ENCODE measurements at places on chromosomes 5 and 9. TPM values are rescaled to one million over a fixed set of nuclear protein-coding genes. Genes with fewer than 3 reads are reported as not detected.

- no peak for DNase-seq
These were observed 27.4 kb downstream of the SRD5A1 start for GRCh38 chr5:6660688-6661087.

- DNase-seq: no peak
These were observed 258.9 kb downstream of the TAF11L14 start for GRCh38 chr5:17893026-17893635.

GRCh38 chr9:72297516-72297915 is 67.5 kb downstream of the ZFAND5 start:
- no peak for DNase-seq

DNA sequence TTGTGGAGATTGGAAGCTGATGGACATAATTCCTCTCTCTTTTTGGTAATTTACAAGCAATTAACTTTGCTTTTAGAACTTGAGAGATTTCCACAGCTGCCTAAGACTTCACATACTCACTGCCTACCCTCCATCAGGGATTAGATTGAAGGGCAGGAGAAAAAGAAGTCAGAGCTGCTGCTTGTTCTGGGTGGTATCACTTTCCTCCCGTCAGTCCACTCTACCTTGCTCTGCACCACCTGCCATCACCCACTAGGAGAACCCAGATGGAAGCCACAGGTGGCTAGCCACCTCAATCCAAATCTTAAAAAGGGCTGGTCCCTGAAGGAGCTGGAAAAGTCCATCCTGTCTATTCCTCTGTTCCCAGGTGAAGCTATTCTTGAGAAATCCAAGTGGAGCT is 10.5 kb downstream of the IRF1 start:
- DNase-seq: no peak

Gene FBP2
- total RNA-seq: not detected

GRCh38 chr9:100208673-100209072 is 109.6 kb downstream of the INVS start:
- no peak for DNase-seq

- no peak for DNase-seq
These were observed 9.0 kb upstream of the SUSD3 start for GRCh38 chr9:93049491-93049890.

DNA sequence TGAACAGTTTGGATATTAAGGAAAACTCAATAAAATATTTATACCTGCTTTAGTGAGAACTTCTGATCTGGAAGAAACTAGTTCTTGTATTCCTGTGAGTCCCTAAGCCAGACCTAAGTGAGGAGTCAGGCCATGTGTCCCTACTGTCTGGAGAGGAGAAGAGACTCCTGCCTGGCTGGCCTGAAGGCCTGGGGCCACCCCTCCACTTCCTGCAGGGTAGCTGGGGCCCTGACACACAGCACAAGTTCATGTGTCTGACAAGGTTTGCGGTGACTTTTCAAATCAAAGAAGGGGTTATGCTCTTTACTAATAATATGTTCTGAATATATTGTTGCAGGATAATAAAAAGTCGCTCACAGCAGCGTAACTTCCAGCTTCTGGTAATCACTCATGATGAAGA is 16.1 kb upstream of the IL13 start:
- no peak for DNase-seq

Gene TERT
- total RNA-seq: not detected

DNA sequence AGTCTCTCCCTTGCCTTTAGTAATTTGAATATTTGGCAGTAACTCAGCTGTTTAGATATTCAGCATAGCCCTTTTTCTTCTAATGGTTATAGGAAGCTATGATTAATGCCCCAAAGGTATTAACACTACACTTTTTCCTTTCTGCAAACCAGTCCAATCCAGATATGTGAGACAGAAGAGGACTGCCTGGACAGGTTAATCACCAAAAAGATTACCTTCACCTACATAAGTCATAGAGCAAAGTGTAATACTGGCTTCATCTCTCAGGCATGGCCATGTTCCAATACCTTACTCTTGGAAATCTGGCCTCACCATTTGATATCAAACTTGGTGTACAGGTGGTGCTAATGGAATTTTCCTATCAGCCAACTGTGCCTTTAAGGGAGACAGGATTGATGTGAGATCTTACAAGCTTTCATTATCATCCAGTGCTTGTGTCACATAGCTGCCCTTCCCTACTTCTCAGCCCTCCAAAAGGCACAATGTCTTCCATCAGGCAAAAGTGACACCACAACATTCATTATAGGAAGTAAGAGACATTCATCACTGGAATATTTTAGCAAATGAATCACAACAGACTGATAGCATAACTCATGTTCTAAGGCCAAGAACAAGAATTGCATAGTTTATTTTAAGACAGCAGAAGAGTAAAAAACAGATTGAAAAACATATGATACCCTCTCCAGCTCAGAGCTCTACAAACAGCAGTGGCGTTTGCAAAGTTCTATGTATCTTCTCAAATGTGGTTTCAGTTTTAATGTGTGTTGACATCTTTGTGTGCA is 91.2 kb upstream of the PAM start:
- DNase-seq: peak; percentile 23

- DNase-seq: no peak
These were observed 12.9 kb upstream of the RHOBTB3 start for GRCh38 chr5:95718203-95718602.

DNA sequence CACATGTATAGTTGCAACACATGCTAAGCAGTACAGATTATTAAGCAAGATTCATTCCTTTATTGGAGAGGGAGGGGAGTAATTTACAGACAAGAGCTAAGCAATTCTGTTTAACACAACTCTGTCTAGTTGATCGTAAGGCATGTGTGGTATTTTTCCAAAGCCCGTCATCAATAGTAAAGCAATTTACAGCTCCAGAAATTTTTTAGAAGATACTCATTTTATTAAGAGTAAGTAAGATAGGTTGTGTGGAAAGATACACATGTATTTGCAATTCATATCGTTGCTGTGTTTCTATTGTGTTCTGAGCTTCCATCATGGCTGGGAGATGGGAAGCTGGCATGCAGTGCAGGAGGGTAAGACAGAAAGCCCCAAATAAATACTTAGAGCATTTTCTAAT is 289.2 kb upstream of the TMEM161B start:
- no peak for DNase-seq

- no peak for DNase-seq
These were observed 133.2 kb downstream of the PAX5 start for GRCh38 chr9:36900856-36901220.

- no peak for DNase-seq
These were observed at the start of gene GLDC for GRCh38 chr9:6645355-6646292. TSS of gene GLDC (minus strand) at chr9:6645729. CDS start at chr9:6645499, 230 bp downstream.

Gene C5orf34
- 5.2 TPM for total RNA-seq

GRCh38 chr9:123860603-123861002 is 69.3 kb downstream of the DENND1A start:
- no peak for DNase-seq

Gene ALDH1A1
- not detected for total RNA-seq

Gene PAEP
- not detected for total RNA-seq

GRCh38 chr9:73081979-73082657 is 69.5 kb upstream of the ANXA1 start:
- DNase-seq: peak; percentile 75

Gene GNAQ
- 41.0 TPM for total RNA-seq

Gene PANK3
- 24.2 TPM for total RNA-seq

GRCh38 chr9:13001989-13002580 is 227.3 kb downstream of the LURAP1L start:
- DNase-seq: no peak

DNA sequence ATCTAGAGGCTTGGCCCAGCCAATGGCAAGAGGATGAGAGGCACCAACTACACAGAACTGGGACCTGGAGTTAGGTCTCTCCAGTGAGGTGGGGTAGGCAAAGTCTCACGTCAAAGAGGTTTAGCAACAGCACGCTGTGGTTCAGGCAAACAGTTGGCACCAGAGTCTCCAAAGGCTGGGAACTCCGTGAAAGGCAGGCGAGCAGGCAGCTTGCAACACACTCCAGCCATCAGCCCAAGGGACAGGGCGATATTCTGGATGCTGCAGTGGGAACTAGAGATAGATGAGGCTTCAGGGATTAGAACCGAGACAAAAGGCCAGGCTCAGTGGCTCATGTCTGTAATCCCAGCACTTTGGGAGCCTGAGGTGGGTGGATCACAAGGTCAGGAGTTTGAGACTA is 129.1 kb downstream of the PDZD2 start:
- no peak for DNase-seq

- no peak for DNase-seq
These were observed 99.5 kb downstream of the GCNT1 start for GRCh38 chr9:76558465-76558864.

DNA sequence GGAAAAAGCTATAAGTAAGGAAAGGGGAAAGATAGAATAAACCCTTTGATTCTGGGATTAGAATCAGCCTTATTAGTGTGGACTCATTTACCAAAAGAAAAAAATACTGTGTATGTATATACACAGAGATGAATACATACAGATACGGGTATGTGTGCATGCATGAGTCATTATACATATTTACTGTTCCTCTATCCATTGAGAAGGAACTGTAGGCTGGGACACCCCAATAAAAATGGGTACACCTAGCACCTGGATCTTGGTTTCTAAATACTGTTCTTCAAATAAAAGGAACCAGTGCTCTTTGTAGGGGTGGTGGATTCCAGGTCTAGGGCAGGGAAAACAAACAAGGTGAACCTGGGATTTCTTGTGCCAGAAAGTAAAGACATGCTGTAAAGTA is 48.3 kb downstream of the WHRN start:
- no peak for DNase-seq

GRCh38 chr5:168712280-168712924 is 133.2 kb upstream of the PANK3 start:
- DNase-seq: peak; percentile 99

Gene TAF11L2
- total RNA-seq: not detected

DNA sequence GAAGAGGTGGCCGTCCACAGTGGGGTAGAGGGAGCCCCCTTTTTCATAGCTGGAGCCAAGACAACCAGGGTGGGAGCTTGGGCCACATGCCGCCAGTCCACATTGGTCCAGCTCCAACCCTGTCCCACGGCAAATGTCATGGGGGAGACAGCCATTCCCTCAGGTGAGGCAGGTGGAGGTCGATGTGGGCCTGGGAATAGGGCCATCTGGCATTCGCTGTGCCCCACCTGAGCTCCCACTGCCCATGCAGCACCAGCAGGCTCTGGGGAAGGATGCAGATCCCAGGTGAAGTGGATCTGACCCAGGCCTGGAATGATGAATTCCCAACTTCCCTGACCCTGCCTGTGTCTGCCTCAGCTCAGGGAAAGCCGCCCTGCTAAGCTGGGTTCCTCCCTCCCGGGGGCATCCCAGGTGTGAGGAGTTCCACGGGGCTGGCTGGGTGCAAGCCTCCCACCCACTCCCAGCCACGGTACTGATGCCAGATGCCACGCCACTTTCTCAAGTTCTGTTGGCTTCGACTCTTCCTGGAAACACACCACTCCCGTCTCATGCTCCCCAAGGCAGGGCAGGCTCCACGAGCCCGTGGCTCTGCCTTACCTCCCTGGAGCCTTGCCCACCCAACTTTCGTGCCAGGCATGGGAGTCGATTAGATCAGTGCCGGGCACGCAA is 25.2 kb upstream of the FCN2 start:
- DNase-seq: no peak

Gene ENTREP1
- not detected for total RNA-seq

Gene PNPLA7
- 0.89 TPM for total RNA-seq

Gene IL5
- not detected for total RNA-seq

Gene TRIM7
- 6.8 TPM for total RNA-seq

DNA sequence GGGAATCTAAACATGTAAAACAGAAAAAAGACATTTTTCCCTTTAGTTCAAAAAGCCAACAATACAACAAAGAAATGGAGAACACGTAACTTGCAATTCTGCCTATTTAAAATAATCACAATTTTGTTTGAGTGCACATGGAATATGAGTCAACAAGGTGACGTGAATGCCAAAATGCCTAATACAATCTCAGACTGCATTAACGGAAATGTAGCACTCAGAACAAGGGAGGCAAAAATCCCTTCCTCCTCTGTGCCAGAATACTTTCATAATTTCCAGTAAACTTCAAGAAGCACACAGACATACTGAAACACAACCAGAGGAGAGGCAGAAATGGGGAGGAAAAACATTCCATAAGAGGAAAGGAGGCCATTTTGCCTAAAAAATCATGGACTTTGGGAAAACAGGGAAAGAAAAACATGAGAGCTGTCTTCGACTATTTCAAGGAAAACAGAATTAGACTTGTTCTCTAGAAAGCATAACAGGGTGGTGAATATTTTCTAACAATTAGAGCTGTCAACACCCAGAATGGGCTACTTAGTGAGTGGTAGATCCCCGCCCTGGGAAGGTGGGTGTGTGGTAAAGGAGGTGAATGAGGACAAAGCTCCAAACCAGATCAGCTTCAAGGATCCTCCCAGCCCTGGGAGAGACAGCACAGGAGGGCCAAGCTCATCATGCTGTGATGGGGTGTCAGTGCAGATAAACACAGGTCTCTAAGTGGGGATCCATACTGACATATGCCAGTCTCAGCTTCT is 48.2 kb downstream of the ABCA1 start:
- peak; percentile 88 for DNase-seq

GRCh38 chr5:168357876-168358275 is 66.4 kb downstream of the WWC1 start:
- no peak for DNase-seq

Gene GPR150
- total RNA-seq: not detected

DNA sequence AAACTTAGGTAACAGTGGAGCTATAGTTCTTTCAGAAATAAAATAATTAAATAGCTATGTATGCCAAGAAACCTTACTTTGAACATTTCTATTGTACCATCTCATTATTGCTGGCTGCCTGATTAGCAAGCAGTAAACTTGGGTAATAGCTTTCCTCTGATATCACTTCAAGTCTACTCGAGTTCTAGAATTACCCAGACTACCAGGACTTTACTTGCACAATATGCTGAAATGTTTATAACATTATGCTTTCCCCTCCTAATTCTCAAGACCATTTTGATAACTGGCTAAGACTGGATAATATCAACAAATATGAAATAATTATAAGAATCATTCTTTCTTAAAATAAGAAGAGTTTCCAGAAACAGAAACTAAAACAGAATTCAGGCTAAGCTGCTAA is 512.6 kb downstream of the RAB3C start:
- peak; percentile 56 for DNase-seq

Gene GPX8
- total RNA-seq: 233 TPM

- DNase-seq: no peak
These were observed 207.5 kb downstream of the CHSY3 start for GRCh38 chr5:130111746-130112145.

- peak; percentile 28 for DNase-seq
These were observed 51.8 kb downstream of the SLC1A3 start for GRCh38 chr5:36658038-36658756.

DNA sequence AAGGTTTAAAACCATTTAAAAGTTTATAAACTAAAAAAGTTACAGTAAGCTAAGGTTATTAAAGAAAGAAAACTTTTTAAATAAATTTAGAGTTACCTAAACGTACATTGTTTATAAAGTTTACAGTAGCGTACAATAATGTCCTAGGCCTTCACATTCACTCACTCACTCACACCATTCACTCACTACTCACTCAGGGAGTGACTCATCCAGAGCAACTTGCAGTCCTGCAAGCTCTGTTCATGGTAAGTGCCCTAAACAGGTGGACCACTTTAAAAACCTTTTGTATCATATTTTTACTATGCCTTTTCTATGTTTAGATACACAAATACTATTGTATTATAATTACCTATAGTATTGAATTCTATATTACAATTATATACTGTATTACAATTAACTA is 190.8 kb upstream of the RASA1 start:
- DNase-seq: peak; percentile 19

Measured in GM23248 (cell line).